Activated CD8-positive, alpha-beta memory T cell treated with anti-CD3 and anti-CD28 coated beads, Interleukin-2, amount 10 ng/mL, durations not matched to agents 7 days and 5 days (primary cell): ENCODE measurements at places on chromosomes 4 and X.

DNA sequence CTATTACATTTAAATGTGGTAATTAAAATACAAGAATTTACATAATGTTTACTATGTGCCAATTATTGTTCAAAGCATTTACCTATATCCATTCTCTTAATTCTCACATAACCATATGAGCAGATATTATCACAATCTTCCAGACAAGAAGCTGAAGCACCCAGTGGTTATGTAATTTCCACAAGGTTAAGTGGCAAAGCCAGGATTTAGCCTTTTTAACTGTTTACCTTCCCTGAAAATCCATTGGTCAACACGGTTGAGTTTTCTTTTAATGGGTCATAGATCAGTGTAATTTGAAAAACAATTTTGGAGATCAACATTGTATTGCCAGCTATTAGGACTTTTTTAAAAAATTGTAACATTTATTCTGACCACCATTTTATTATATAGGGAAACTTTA lies 11.4 kb downstream of the HSPA4L start:
- no peak for DNase-seq

DNA sequence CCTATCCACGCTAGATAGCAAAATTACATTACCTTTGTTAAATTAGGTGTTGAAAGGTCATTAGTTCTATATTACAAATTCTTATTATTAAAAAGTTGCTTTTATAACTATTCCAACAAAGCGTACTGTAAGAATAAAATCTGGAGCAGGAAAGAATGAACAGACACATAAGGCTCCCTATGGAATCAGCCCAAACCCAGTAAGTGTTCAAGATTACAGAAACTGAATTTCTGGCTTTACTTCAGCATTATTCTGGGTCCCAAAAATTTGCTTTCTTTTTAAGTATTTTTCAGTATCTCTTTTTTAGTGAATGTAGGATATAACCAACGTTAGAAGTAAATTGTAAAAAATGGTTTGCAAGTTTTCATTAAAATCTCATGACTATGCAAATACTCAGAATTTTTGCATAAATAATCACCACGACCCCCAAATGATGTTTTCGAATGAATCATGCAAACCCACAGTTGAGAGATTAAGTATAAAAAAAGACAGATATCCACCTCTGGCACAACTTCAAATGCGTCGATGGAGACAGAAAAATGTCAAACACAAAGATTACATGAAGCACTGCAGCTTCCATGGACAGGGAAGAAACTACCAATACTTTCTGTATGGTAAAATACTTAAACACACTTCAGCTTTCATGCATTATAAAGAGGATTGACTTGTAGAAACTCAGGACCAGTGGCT lies 238.5 kb downstream of the RASL11B start:
- no peak for DNase-seq

DNA sequence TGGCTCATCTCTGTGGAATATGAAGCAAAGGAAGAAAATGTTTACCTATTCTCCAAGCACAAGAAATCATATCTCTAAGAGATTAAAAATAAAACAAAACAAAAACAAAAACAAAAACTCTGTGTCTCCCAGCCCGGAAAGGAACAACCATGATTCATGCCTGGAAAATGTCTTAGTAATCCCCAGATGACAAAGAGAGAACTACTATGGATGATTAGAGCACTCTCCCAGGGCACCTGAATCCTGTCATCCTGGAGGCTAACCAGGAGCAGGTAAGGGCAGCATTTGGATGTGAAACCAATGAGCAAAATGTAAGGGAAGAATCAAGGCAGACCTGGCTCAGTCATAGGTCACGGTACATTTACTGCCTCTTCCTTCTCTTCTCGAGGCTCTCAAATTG lies 1.7 kb upstream of the AKAP4 start:
- no peak for DNase-seq

DNA sequence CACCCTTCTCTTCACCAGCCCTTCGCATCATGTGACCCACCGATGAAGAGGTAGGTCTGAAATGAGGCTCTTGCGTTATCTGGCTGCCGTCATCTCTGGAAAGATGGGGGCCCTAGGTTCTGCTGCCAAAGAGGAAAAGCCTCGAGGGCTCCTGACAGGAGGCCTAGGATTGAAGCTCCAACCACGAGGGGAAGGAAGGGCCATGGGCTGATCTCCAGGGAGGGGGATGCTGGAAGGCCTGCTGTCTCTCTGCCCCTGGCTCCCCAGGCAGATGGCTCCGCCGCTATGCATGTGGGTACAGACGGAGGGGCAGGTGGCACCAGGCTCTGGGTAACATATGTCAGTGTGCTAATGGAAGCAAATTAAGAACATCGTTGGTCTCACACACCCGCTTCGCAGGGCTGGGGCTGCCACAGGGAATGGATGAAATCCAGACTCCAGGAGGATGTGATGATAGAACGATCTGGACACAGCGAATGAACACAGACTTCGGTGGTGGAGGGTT lies 44.9 kb downstream of the AFAP1 start:
- DNase-seq = no peak

GRCh38 chrX:3938587-3938986 lies 225.1 kb upstream of the PRKX start:
- DNase-seq = no peak

GRCh38 chr4:123120473-123120872 lies 198.1 kb upstream of the NUDT6 start:
- DNase-seq = no peak

DNA sequence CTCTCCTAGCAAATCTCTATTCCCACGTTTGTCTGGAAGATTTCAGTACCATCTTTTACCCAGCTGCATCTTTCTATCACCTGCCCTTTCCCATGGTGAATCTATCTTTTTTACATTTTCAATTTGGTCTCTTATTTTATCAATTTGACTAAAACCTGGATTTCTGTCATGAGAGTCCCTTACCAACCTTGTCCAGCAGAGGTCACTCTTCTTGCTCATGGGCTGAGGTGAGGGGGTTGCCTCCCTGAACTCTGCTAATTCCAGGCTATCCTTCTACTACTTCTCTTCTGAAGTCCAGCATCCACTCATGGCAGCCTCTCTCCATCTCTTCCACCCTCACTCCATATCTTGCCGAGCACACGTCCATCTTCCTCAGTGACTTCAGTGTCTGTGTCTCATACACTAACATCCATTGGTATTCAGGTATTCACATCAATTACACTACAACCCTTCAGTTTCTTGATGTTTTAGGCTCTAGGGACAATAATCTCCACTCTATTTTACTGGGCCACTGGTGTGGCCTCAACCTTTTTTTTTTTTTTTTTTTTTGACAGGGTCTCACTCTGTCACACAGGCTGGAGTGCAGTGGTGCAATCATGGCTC lies 17.8 kb upstream of the ZNF827 start:
- peak; percentile 46 for DNase-seq

DNA sequence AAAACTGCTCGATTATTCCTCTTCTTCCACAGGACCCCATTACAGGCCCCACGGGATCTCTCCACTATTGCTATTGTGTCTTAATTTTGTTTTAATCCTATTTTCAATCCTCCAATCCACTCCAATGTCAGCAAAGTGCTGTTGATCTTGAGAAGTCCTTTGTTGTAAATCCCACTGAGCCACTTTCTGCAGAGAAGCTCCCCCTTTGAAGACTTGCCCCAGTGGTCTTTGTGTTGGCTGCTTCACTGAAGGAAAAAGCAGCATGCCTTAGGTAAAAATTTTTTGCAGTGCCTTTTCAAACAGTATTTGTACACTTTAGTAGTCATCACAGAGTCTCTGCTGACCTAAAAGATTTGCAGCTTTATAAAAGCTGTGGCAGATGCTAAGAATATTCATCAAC lies 252.0 kb upstream of the SLC7A11 start:
- DNase-seq = no peak

GRCh38 chr4:53490965-53491622 lies 100.2 kb downstream of the LNX1 start:
- no peak for DNase-seq

GRCh38 chr4:109648266-109648996 lies 54.8 kb downstream of the CASP6 start:
- DNase-seq = no peak

- DNase-seq = no peak
Measured at GRCh38 chr4:70969076-70969475, 24.4 kb upstream of the DCK start.
